ENCODE measurements at places on chromosomes 1 and 21. TPM values are rescaled to one million over a fixed set of nuclear protein-coding genes. Genes with fewer than 3 reads are reported as not detected.

DNA sequence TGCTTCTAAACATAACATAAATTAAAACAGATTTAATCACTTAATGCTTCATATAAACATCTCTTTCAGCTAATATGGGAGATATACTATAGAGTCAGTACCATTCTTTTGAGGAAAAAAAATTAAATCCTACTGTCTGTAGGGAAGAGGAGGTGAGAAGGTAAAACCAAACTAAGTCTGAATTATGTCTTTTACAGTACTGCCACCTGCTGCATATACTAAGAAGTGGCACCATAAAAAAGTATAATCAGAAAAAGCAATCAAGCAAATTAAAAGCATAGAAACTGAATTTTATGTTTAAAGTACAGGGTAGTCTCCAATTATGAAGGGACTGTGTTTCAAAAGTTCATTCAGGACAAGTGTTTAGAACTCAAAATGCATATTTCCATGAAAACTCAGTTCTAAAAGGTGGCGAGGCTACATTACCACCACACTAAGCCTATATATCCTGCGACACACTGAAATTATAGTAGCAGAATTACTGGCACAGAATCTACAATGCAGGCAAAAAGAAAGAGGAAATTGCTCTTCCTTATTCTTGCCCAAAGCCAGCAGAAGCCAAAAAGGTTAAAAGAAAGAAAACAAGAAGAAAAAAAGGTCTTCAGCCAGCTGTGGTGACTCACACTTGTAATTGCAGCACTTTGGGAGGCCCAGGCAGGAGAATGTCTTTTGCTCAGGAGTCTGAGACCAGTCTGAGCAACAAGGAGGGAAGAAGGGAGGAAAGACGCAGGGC, 9.0 kb downstream of the NSL1 start:
- DNase-seq, result no peak

GRCh38 chr1:220516722-220517042, 11.3 kb upstream of the MARK1 start:
- no peak for DNase-seq

DNA sequence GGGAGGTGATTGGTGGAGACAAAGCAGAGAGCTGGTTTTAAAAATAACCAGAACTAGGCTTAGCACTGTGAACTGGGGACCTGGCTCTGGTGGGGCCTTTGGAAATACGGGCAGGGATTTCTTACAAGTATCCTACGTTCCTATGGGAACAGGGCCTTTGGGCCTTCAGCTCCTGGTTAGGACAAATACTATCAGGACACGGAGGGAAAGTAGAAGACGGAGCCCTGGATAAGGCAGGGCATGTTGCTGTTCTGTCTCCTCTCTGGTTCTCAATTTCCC, 5.3 kb upstream of the MYOG start:
- DNase-seq, result no peak

DNA sequence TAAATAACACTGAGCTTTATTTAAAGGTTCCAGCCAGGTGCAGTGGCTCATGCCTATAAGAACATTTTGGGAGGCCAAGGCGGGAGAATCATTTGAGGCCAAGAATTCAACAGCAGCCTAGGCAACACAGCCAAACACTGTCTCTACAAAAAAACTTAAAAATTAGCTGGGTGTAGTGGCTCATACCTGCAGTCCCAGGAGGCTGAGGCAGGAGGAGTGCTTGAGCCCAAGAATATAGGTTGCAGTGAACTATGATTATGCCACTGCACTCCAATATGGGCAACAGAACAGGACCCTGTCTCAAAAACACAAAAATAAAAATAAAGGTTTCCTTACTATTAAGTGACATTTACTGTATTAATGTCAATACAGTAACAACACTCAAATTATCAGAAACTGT, 2.1 kb downstream of the TAF12 start:
- DNase-seq, result no peak

GRCh38 chr1:91884459-91885212, 1.3 kb downstream of the TGFBR3 start:
- DNase-seq, result peak; percentile 48

GRCh38 chr1:3543076-3544039, 68.0 kb downstream of the MEGF6 start:
- DNase-seq, result no peak

GRCh38 chr1:229563241-229563640, 4.7 kb upstream of the ABCB10 start:
- DNase-seq, result no peak

DNA sequence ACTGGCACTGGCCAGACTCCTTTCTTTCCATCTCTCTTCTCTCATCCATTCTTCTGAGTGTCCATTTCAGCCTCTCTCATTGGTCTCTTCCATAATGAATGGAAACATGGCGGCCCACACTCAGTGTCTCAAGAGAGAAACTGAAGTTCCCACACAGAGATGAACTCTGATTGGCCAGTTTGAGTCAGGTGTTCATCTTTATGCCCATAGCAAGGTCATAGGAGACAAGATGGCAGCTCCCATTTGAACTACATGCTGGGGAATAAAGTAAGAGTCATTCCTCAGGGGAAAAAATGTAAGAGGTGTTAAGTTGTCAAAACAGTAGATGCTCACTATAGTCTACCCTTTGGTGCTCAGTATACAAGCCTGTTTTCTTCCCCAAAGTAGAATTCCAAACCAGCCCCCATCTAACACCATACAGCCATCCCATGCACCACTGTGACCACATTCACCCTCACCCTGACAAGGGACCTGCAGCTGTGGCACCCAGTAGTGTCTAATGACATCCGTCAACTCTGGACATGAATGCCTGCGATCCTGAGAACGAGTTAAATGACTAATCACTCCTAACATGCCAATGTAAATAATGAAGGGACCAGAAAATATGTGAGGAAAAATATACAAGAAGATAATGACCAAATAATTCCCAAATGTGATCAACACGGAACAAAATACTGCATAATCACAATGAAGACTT, 12.4 kb downstream of the CDA start:
- no peak for DNase-seq

GRCh38 chr1:74463333-74463988, 49.0 kb downstream of the LRRC53 start:
- no peak for DNase-seq

- no peak for DNase-seq
Measured at GRCh38 chr1:190832511-190832910, 354.8 kb upstream of the BRINP3 start.

- DNase-seq, result no peak
Measured at GRCh38 chr1:176954242-176954641, 210.3 kb downstream of the ASTN1 start.

- no peak for DNase-seq
Measured at GRCh38 chr1:175702079-175702795, 41.2 kb downstream of the TNR start.

DNA sequence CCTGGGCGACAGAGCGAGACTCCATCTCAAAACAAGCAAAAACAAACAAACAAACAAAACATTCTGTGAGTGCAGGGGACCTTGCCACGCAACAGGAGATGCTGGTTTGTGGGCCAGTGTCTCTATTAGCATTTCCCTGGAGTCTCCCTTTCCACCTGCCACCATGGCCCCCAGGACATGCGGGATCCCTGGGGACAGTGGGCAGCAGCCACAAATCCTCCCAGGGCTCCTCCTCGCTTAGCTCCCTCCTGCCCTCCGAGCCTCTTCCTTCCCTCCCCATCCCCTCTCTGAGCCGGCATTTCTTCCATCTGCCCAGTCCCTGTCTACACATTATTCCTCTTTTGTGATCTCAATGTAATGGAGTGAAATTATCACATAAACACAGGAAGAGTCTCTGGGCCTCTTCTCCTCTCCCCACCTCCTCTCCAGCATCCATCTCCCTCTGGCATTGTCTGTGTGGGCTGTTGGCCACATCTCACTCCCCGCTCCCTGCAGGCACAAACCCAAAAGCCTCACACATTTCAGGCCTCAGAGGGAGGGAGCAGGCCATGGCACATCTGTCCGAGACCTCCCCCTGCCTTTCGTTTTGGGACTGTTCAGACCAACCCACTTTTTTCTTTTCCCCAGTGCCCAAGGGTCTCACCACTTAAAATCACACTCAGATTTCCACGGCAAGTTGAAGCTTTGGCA, 144.3 kb downstream of the MIS18A start:
- DNase-seq, result no peak

- no peak for DNase-seq
Measured at GRCh38 chr1:25338986-25339385, 852 bp downstream of the TMEM50A start.

GRCh38 chr1:3940081-3940753, 40.1 kb upstream of the C1orf174 start:
- no peak for DNase-seq

DNA sequence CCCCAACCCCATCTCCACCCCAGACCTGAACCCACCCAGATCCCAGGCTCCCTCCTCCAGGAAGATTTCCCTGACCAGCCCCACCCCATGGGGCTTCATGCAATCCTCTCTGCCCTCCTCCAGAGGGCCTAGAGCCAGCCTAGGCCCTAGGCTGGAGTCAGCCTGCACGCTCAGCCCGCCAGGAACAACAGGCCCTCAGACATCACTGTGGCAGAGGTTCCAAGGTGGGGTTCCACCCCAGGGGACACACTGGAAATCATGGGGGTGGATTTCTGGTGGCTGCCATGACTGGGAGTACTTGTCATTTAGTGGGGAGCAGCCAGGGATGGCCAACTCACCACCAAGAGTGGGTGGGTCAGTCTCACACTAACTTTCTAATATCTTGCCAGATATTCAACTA, 122.0 kb downstream of the GLIS1 start:
- peak; percentile 10 for DNase-seq

Gene CACHD1
- total RNA-seq, result 0.82 TPM

Gene PODN
- 0.14 TPM for total RNA-seq

Gene KCNJ10
- not detected for total RNA-seq

Gene MCL1
- total RNA-seq, result 302 TPM

Gene ENAH
- total RNA-seq, result not detected

Data from activated naive CD8-positive, alpha-beta T cell treated with anti-CD3 and anti-CD28 coated beads, Interleukin-2, amount 10 ng/mL, durations not matched to agents 7 days and 5 days (primary cell).